ENCODE measurements at places on chromosomes 7 and 10.

DNA sequence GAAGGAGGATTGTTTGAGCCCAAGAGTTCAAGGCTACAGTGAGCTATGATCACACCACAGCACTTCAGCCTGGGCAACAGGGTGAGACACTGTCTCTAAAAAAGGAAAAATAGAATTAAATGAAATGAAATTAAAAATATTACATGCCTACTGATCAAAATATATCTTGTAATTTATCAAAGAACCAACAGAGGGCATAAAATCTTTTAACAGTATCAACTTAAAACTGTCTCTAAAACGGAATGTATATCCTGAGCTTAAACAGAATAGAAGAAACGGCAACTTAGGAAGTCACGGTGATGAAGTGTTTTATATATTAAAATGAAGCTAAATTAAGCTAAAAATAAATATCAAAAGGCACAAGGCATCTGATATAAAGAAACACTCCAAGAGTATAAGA lies 78.8 kb downstream of the MTPAP start:
- peak; percentile 63 for ATAC-seq

GRCh38 chr7:27579565-27579964 lies 83.1 kb downstream of the HIBADH start:
- ATAC-seq: no peak

DNA sequence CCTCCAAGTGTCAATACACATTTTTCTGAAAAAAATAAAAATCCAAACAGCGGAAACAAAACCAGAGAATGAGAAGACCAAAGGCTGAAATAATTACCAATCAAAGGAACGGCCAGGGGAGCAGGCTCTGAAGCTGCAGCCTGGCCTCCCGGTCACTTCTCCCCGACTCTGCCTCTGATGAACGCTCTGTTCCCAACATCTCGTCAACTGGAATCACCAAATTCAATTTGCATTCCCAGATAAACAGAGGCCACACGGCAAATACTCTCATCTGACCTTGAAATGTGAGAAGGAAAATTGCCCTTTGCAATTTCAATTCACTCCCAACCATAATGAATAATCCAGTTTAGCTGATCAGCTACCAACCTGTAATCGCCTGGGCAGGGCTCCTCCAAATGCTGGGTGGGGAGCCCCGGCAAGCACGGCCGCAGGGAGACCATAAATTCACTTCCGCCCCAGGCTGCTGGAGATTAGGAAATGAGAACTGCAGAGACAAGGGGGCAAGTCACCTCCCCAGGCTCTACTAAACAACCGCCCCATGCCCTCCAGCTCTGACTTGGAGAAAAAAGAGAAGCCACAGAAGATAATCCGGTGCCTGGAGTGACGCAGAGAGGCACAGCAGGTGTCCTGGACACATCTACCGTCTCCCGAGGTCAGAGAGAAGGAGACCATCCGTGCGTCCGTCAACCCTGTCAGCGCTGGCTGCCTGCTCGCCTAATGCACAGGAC lies 153.2 kb downstream of the MAD1L1 start:
- ATAC-seq: no peak

- ATAC-seq: no peak
Measured at GRCh38 chr10:77027576-77027975, 610.0 kb downstream of the KCNMA1 start.

- ATAC-seq: peak; percentile 99
Measured at GRCh38 chr10:63976538-63976937, 455.3 kb downstream of the REEP3 start.

DNA sequence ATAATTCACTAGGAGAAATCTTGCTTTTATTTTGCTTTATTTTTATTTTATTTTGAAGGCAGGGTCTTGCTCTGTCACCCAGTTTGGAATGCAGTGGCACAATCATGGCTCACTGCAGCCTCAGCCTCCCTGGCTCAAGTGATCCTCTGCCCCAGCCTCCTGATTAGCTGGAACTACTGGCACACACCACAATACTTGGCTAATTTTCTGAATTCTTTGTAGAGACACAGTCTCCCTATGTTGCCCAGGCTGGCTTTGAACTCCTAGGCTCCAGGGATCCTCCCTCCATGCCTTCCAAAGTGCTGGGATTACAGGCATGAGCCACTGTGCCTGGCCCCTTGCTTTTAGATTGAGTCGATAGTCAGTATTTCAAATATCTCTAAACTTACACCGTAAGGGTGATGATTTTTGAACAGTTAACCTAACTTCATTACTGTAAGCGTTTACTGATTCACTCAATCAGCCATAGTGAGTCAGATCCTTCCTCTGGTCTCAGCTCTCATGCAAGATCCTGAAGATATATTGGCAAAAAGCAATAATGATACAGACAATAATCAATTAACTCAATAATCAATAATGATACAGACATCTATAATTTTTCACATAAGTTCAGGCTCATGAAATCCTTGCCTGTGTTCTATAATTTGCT lies 239.5 kb downstream of the KIAA1217 start:
- ATAC-seq: peak; percentile 12
